ENCODE measurements at places on chromosomes 2 and 18.

- no peak for DNase-seq
These were observed 138.8 kb upstream of the ID2 start for GRCh38 chr2:8543060-8543382.

DNA sequence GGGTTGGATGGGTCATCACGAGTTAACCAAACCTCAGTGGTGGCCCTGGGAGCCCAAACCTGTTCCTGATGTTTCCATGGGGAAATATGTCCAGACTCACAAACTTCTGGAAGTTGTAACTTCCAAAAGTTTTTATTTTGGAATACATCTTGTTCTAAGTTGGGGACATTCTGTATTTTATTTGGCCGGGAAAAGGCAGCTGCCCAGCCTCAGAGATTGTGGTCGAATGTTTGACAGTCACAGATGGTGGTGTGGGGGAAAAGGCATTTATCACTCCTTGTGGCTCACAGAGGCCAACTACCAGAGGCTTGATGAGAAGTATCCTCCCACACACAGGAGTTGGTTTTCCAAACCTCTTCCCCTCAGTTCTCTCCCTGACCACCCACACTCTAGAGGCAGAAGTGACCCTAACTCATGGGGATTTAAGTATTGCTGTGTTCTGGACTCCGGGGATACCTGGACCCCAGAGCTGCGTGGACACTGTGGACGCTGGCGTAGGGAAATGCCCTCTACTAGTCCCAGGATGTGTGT, 124.7 kb upstream of the PPP1CB start:
- no peak for DNase-seq

- DNase-seq = no peak
These were observed 21.6 kb upstream of the SP3 start for GRCh38 chr2:173986805-173987204.

GRCh38 chr2:173513107-173513727, 158.5 kb downstream of the CDCA7 start:
- no peak for DNase-seq

DNA sequence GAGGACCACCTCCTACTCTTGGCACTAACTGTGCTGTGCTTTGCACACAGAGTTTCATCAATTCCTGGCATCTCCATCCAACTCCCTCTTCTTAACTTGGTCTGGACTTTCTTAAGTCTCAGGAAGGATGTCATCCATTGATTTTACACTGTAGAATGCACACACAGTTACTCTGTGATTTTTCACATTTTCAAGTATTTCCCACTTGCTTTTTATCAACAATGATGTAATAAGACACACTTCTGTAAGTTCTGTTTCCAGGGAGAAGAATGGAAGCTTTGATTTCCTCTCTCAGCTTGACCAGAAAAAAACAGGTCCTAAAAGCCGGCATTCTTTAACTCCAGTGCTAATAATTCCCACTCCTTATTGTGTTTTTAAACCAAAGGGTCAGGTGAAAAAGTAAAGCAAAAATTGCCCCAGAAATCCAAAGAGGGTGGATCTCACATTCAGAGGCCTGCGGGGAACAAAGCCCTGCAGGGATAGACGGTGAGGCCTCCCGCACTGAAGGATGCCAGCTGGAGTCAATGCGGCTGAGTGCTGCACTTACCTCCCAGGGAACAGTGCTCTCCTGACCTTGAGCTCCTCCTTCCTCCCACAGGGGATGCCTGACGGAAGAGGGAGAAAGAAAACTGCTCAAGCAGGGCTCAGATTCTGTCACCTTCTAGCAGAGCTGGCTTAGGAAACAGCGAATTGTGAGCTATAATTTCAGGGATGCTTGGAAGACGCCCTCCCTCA, 83.1 kb downstream of the PDCL3 start:
- DNase-seq = no peak

DNA sequence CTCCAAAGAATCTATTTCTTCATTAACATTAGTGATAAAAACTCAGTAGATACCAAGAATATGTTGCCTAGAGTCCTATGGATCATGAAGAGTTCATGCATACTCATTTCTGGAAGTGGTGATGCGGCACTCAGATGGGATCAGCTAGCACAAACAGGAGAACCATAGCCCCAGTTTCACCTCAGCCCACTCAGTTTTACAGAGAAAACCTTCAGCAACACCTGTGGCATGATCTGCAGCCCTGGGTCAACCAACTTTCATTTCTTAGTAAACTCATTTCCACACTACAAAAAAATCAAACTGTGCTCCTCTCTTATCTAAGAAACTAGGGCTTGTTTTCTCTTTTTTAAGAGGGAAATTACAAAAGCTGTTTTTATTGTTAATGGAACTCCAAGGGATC, 569.4 kb downstream of the CCDC85A start:
- no peak for DNase-seq

- no peak for DNase-seq
These were observed 477.2 kb upstream of the LRRTM4 start for GRCh38 chr2:77999376-77999775.

DNA sequence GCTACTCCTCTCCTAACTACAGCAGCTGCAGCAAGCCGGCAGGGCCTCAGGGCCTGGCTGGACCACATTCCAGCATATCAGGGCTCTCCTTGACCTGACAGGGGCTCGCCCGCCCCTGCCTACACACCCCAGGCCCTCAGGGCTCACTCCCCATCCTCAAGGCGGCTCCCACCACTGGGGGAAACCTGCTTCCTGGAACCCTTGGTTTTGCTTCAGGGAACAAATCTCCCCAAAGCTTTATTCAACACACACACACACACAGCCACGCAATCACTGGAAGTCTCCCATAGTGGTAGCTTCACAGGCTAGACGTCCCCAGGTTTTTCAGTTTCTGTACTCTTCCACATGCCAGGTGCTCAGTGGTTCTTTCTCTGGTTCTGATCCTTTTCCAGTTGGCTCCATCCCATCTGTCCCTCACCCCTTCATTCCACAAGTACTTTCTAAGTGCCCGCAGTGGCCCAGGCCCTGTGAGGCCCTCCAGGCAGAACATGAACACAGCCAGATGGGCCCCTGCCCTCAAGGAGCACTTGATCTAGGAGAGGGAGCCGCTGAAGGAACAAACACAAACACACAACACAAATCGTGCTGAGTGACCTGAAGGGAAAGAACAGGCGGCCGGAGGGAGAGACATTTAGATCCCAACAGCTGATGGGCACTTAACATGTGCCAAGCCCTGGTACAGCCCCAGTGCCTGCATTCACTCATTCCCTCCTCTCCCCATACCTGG, 51.1 kb downstream of the TNS1 start:
- DNase-seq = no peak

DNA sequence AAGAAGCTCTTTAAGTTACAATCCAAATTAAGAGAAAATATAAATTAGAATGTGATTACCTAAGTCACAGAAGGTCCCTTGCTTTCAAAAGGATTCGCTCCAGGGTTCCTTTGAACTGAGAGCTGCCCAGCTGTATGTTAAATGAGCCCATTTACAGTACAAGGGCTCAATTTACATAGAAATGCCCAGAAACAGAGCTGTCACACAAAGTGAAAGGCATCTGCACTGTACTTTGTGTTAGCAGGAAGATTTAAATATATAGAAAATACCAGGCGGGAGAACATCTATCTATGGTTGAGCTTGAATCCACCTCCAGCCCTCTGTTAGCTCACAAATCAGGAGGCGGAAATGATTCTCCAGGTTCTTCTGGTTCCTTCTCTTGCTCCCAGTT, 272.9 kb downstream of the PAX3 start:
- no peak for DNase-seq

DNA sequence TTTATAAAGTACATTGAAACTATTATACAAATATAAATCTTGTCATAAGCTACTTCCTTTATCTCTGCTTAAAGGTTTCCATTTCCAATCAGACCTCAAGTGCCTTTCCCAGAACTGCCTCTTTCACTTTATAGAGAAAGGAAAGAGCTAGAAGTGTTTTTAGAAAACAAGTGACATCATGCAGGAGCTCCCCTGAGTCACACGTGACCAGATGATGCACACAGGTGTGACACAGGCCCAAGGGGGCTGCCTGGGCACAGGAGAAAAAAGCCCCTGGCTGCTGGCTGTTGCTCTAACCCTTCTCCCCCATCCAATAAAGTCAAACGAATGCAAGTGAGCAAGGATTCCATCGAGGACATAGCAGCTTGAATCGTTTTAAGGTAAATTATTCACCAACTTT, 21.4 kb upstream of the SH3BP4 start:
- DNase-seq = no peak

GRCh38 chr2:36173760-36174404, 181.7 kb upstream of the CRIM1 start:
- DNase-seq = no peak

DNA sequence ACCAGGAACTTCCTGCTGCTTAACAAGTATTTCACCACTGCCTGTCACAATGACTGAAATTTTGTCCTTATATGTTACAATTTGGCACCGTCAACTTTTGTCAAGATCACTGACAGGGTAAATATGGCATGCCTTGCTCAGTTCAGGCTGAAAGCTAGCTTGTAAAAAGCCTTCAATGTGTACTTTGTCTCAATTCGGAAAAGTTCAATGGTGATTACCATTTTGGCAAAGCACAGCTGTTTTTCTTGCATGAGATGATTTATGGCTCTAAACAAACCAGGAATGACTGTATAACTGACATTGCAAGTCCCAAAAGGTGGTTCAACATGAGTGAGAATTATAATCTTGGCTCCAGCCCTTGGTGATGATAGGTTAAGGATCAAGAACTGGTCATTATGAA, 1255.2 kb downstream of the CNTNAP5 start:
- DNase-seq = no peak

- DNase-seq = no peak
These were observed 1291.0 kb upstream of the GYPC start for GRCh38 chr2:125364984-125365265.

GRCh38 chr2:199223791-199224190, 233.9 kb downstream of the SATB2 start:
- no peak for DNase-seq

DNA sequence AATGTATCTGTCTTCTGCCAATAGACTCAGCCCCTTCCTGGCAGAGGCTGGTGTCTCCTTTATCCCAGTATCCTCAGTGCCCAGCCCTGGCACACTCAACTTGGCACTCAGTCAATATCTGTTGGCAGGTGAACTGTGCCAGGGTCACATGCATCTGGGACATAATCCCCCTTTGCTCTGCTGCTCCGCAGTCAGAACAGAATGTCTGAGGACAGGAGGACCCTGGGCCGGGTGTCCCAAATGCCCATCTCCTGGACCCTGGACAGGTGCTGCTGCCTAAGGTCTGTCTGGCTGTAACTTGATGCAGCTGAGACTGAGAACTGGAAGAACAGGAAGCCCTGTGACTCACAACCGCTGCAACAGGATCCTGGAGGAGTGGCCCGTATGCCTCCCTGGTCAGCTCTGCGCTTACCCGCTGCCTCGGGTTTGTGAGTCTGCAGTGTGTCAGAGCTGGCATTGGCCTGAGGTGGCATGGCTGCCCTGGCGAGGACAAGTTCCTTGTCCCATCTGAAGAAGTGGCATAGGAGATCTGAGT, 11.4 kb downstream of the HK2 start:
- DNase-seq = peak; percentile 61

GRCh38 chr18:72456802-72457201, 87.3 kb downstream of the CBLN2 start:
- DNase-seq = no peak

GRCh38 chr2:16678964-16679363, 13.3 kb upstream of the CYRIA start:
- no peak for DNase-seq

DNA sequence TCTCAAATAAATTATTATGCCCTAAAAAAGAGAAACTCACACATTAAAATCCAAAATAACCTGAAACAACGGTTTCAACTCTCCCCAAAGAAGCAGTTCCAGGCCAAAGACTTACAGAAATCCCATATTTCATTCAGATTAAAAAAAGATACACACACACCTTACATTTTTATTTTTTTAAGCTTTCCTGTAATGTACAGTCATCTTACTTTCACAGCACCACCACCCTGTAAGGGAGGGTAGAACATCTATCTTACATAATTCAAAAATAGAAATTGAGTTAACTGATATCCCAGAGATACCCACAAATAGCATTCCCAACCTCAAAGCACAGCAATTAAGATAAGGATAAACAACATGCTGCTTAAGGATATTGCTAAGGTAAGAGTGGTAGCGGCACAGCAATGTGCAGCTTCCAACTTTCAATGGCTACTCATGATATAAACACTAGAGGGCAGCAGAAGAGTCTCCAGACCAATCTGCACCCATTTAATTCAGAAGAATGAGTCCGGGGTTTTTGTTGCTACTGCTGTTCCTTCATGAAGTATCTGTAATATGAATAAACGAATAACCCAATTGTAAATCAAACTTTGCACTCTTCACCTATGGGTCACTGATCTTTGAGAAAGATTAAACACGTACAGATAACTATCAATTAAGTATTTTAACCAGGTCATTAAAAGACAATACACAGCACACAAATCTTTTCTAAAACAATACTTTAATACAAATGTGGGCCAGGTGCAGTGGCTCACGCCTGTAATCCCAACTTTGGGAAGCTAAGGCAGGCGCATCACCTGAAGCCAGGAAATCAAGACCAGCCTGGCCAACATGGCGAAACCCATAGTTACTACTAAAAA, 11.3 kb downstream of the GFPT1 start:
- peak; percentile 55 for DNase-seq

GRCh38 chr2:177548636-177549035, 156.1 kb downstream of the AGPS start:
- no peak for DNase-seq

- DNase-seq = no peak
These were observed 482 bp downstream of the DLGAP1 start for GRCh38 chr18:4454537-4455112.

DNA sequence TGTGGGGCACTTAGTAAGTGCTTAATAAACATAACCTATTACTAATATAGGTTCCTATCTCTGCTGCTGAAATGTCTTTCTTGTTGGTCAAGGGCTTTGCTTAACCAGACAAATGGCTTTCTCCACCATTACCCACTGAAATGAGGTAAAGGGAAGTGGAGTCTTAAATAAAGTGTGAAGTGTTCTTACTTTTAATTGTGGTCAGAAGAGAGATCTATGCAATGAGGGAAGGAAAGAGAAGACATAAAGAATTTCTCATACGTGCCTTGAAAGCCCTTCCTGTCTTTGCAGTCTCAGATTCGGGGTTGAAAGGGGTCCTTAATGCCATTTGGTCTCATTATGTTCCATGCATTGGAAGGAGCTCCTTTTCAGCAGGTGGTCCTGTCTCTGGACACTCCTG, 6.9 kb upstream of the CXCR4 start:
- no peak for DNase-seq

GRCh38 chr18:63155910-63156773, 163.4 kb downstream of the BCL2 start:
- no peak for DNase-seq

GRCh38 chr2:158817588-158817987, 22.5 kb downstream of the DAPL1 start:
- no peak for DNase-seq

DNA sequence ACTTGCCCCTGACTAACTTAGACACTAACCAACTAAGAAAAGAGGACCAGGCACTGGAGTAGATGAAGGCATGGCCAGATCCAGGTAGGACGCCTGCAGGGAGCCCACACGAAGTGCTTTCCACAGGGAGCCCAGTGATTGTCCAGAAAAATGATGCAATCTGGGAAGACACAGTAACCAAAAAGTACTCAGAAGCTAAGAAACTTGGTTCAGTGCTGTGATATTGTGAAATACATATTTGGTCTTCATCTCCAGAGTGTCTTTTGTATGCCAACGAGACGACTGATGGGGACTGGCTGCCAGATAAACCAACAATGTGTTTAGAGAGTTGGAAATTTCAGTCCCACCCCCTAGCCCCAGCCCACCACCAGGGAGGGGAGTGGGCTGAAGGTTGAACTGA, 135.0 kb downstream of the SP3 start:
- no peak for DNase-seq

GRCh38 chr2:177612659-177613058, 220.1 kb downstream of the AGPS start:
- no peak for DNase-seq
